ENCODE measurements at places on chromosomes 1 and 21.
A peak's percentile ranks its signal among the peaks of the same experiment; 100 is the strongest.

DNA sequence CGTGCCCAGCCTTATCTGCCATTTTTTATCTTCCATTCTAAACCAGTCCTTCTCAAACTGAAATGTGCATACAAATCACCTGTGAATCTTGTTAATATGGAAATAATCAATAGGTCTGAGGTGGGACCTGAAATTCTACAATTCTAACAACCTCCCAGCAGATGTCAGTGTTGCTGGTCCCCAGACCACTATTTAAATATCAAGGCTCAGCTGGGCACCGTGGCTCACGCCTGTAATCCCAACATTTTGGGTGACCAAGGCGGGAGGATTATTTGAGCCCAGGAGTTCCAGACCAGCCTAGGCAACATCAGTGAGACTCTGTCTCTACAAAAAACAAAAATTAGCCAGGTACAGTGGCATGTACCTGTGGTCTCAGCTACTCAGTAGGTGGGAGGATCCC, 4.1 kb downstream of the UQCRHL start:
- no peak for DNase-seq

- no peak for DNase-seq
These were observed 32.5 kb upstream of the ASPM start for GRCh38 chr1:197178998-197179397.

GRCh38 chr1:50742523-50742922, 217.5 kb downstream of the FAF1 start:
- DNase-seq = no peak

DNA sequence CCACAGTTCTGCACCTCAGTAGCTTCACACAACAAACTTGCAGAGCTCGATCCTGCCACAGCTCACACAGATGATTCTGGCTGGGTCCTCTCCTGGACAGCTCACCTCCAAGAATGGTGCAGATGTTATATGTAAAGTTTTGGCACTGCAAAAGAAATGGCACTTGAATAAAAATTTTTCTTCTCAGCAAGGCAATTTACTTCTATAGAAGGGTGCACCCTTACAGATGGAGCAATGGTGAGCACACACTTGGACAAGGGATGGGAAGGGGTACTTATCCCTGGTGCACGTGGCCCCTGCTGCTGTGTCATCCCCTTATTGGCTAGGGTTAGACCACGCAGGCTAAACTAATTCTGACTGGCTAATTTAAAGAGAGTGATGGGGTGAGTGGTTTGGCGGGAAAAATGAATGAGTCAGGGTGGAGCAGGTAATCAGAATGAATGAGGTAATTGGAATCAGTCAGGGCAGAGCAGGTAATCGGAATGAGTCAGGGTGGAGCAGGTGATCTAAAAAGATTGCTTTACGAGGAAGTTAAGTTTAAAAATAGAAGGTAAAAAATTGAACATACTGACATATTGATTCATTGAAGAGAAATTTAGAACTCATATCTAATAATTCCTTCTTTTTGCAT, 12.0 kb upstream of the AADACL3 start:
- DNase-seq = no peak

DNA sequence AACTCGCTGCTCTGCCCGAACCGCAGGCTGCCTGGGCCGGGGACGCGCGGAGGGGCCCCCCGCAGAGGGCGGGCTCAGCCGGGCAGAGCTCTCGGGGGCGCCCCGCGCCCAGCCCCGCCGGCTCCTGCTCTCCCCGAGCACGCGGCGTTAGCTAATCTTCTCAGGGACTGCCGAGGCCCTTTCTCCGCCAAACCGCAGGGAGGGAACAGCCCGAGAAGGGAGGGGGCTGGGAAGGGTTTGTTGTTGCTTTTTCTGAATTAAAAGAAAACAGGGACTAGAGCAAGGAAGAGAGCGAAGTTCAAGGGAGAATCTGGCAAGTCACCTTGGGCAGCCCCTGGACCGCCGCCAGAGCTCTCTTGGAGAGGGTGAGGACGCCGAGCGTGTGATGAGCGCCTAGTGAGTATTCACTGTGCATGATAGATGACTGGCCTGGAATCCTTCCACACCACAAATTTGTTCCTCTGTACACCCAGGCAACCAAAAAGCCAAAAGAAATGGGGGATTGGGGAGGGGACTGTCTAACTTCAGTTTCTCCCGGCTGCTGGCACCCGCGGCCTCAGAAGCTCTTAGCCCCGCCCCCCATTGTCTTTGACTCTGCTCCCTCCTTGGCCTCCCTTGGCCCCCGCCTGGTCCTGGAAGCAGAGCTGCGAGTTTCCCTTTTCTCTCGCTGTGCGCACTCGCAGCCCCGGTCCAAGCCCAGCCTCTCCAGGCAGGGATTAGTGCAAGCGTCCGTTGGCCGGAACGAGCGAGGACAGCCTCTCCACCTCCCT, 19.7 kb upstream of the LMX1A start:
- peak; percentile 13 for DNase-seq

- DNase-seq = no peak
These were observed 11.6 kb upstream of the CTRC start for GRCh38 chr1:15426492-15427279.

- DNase-seq = no peak
These were observed 51.1 kb upstream of the LDLRAP1 start for GRCh38 chr1:25492323-25492722.

DNA sequence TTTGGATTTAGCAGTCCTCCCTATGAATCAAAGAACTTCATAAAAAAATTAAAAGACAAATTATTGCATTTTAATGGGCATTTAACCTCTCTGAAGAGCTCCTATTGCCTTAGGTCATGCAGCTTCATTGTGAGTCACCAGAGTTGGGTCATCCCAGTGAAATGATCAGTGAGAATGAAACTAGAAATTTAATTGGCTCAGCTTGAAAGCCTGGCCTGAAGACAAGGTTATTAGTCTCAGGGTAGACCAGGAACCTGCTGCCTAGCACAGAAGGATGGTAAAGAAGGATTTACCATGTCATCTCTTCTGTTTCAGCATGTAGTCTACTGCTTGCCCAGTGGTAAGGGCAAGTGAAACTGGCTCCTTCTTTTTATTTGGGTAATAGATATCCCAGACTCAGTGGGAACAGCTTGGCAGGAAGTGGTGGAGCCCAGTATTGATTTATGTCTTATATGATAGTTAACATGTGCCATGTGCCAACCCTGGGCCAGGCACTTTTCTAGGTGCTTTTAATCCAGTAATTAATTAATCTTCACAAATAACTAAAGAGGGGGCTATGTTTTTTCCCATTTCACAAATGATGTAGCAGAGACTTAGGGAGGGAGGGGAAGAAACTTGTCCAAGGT, 23.6 kb downstream of the LAMC2 start:
- no peak for DNase-seq

GRCh38 chr1:52771384-52771783, 45.1 kb downstream of the ZYG11B start:
- DNase-seq = no peak

DNA sequence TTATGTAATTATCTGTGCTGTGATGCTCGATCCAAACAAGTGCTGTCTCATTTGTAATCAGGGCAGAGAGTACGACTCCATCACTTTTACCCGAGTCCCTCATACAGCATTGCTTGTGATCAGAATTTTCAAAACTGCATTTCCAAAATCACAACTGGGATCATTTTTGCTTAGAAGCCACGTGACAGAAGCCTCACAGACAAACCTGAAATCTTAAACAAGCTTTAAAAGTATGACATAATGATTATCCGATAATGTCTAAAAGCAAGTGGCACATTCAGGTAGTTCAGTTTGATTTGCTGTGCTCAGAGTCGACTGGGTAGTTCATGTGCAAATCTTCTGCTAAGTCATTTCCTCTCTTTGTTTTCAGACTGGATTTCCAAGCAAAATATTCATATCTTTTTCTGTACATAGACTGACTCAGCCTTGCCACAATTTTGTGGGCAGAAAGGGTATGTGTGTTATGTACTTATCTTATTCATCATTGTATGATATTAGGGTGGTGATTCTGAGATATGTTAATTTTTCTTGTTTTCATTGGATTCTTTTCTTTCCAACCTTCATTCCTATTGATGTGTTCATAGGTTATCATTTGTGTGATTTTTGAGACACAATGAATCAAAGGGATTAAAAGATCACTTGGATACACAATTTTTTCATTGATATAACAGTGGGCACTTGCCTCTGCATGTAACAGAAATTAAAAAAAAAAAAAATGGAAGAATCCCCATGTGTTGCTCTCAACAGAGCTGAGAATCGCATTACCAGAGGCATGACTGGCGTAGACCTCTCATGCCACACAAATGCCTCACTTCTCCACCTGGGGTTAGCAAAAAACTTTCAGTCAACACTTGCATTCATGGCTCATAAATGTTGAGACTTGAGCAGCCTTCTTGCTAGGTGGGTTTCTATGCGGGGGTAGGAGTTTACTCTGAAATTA, 355.7 kb downstream of the LTN1 start:
- no peak for DNase-seq

- DNase-seq = no peak
These were observed 6.0 kb upstream of the LINGO4 start for GRCh38 chr1:151811181-151811580.

DNA sequence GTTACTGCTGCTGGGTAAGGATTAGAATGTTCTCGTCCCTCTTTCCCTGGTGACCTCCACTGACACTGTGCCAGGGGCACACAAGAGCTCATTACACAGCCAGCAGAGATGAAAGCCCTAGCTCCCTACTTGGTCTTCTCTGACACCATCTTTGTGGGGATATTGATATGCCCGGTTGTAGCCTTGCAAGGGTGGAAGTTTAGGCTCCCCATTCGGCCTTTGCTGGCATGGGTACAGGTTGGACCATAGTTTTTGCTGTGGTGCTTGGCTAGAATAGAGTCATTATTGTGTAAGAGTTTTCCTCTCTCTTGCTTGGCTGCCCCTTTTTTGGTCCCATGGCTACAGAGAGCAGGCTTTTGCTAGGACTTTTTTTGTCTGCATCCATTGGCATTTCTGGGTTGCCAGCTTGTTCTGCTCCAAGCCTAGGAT, 12.3 kb downstream of the RAB4A start:
- DNase-seq = no peak

- no peak for DNase-seq
These were observed 76.6 kb upstream of the EFHD2 start for GRCh38 chr1:15332952-15333715.

GRCh38 chr1:179883745-179884138, 1.7 kb downstream of the TOR1AIP1 start:
- DNase-seq = no peak

- DNase-seq = no peak
These were observed 20.5 kb downstream of the SYT2 start for GRCh38 chr1:202689493-202690342.

DNA sequence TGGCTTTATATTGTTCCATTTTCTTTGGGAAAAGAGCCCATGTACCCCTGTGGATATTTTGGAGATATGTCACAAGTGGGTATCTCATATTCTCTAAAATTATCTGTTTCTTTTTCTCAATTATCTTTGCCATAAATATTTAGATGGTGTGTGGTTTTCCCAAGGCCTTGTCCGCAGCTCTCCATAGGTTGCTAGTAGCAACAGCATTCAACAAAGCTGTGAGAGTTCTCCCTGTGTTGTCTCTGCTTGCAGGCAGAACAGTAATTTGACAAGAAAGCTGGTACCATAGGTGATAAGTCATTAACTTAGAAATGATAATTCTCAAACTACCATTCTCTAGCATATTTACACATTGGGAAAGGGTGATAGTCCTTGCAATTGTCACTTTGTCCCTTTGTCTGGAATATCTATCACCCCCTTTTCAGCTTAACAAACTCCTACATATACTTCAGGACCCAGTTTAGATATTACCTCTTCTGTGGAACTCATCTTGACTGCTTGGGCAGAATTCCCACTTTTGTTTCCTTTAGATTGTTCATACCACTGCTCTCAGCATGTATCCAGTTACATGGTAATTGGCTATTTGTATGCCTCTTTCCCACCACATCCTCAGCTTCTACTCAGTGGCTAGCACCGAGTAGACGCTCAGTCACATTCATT, 8.9 kb downstream of the CD101 start:
- DNase-seq = no peak

- DNase-seq = no peak
These were observed 170.7 kb downstream of the NR5A2 start for GRCh38 chr1:200198236-200198635.

- DNase-seq = no peak
These were observed 74.6 kb downstream of the DISP1 start for GRCh38 chr1:222889440-222889839.

- DNase-seq = no peak
These were observed 10.7 kb downstream of the C1orf146 start for GRCh38 chr1:92228401-92228800.

DNA sequence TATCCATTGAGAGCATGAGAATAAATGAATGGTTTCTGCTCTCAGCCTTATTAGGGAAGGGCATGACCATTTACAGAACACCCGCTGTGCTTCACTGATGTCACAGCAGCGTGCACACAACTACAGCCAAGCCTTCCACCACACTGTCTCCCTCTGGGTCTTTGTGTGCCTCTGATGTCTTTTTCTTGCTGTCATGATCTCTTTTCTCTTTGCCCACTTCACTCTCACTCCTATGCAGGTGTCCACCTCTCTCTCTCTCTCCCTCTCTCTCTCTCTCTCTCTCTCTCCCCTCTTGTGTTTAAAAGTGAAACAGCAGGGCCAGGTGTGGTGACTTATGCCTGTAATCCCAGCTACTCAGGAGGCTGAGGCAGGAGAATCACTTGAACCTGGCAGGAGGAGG, 232.5 kb upstream of the JUN start:
- DNase-seq = no peak

DNA sequence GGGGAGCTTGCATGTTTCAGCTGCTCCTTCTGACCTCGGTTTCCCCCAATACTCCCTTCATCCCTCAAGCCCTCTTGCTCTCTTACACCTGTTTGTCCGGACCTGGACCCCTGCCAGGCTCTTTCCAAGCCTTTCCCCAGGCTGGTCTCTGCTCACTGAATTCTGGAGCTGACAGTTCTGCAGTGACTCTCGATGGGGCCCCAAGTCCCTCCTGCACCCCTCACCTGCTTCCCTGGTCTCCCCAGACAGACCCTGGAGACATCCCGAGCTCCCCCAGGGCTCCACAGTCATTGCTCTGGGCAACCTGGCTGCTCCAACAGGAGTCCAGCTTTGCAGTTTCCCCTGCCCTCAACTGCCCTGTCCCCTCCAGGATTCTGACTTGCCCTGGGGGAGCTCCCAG, 198.6 kb downstream of the GRIK3 start:
- DNase-seq = no peak

GRCh38 chr21:32474179-32475059, 61.9 kb downstream of the EVA1C start:
- DNase-seq = no peak

GRCh38 chr1:202121006-202121405, 1.7 kb upstream of the GPR37L1 start:
- DNase-seq = no peak

DNA sequence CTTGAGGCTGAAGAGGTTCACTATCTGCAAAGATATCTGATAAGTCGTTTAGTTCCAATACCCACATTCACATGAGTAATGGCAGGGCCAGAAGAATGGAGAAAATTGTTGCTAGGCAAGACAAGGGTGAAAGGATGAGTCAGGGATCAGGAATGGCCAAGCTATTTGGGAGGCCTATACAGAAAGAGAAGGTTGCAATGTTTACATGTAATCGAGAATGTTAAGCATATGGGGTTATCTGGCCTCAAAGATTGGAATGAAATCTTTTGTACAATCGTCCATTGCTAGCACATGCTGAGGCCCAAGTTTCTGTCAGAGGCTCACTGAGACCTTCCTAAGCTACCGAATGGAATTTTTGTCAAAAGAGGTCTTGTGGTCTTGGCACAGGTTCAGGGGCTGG, 299.9 kb upstream of the PLD5 start:
- no peak for DNase-seq

Measured in stimulated activated CD4-positive, alpha-beta T cell treated with anti-CD3 and anti-CD28 coated beads, Interleukin-15, amount 100 ng/mL, for 1 hour (primary cell).